ENCODE measurements at places on chromosomes 5 and 9.

DNA sequence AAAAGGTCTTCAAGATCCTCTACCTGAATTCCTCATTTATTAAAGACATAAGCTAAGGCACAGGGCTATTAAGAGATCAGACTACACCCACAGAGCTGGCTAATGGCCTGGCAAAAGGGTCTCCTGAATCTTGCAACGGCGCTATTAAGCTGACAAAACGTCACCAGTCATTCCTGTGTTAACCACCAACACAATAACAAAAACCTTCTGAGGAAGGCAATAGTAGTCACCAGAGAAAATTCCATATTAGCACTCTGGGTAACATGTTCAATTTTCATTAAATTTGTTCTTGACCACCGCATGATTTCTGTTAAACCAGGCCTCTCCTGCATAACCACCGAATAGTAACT, 77.0 kb downstream of the GNAQ start:
- DNase-seq = no peak

DNA sequence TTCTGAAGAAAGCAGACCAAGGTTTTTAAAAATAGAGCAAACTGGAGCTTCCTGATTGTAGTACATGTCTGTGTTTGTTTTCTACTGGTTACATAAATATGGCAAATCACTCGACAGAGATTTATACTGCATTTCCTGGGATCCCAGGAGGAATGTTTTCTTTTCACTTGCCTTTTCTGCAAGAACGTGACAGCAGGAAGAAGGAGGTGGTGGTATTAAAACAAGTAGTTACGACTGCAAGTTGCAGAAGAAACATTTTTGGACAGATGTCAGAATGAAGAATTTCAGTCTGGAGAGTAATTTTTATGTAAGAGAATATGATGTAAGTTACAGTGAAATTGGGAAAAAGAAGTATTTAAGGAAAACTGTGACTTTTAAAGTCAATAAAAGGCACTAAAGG, 253.7 kb upstream of the NFIL3 start:
- no peak for DNase-seq

GRCh38 chr5:143781993-143782520, 29.9 kb upstream of the HMHB1 start:
- DNase-seq = no peak

- no peak for DNase-seq
Measured at GRCh38 chr5:96014395-96014794, 52.7 kb upstream of the ELL2 start.

DNA sequence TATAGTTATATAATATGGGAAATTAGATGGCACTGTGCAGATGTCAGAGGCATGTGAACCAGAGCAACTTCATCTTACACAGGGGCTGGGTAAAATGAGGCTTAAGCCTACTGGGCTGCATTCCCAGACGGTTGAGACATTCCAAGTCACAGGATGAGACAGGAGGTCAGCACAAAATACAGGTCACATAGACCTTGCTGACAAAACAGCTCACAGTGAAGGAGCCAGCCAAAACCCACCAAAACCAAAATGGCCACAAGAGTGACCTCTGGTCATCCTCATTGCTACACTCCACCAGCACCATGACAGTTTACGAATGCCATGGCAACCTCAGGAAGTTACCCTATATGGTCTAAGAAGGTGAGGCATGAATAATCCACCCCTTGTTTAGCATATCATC, 479.4 kb downstream of the TLR4 start:
- DNase-seq = no peak

- DNase-seq = no peak
Measured at GRCh38 chr9:109953813-109954497, 174.0 kb downstream of the PALM2AKAP2 start.

DNA sequence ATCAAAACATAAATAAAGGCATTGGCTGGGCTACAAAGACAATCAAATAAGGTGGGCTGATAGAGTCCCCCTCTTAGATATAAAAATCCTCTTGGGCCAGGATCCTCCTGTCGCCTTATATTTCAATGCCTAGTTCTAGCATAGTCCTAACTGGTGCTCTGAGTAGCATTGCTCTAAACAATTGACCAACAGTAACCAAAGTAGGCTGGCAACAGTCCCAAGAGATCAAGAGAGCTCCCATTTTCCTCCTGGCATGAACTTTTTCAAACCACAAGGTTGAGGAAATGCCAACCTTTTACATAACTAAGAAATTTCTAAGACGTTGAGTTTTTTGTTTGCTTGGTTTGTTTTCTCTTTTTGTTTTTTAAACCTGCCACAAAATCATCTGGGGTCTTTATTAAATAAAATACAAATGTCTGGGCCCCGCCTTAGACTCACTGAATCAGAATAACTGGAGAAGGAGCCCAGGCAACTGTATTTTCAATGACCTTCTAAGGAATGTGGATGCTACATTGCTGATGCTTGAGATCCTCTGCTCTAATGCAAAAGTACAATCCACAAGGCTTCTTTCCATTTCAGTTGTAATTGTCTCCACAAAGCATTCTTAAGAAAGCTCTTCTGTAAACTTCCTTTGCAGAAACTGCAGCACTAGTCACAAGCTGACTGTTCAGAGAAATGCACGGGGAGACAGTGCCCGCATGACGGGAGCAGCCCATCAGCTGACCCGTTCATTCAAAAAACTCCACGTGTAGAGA, 2.9 kb downstream of the SLC45A2 start:
- DNase-seq = no peak

GRCh38 chr5:36733183-36733582, 126.8 kb downstream of the SLC1A3 start:
- no peak for DNase-seq

GRCh38 chr5:53068291-53068836, 41.2 kb downstream of the MOCS2 start:
- no peak for DNase-seq

DNA sequence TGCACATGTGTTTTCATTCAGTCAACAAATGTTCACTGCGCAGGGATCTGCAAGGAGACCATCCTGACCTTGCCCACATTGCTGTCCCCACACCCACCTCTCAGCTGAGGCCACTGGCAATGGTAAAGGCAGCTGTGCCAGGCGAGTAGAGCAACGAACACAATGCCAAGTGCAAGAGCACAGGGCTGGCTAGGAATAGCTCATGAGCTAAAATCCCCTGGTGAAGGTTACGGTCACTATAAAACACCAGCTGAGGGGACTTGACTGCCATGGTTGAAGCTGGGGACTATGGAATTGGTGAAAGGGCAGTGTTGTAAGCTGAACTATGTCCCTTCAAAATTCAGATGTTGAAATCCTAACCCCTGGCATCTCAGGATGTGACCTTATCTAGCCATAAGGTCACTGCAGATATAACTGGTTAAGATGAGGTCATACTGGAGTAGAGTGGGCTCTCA, 96.1 kb downstream of the OTULIN start:
- DNase-seq = no peak

DNA sequence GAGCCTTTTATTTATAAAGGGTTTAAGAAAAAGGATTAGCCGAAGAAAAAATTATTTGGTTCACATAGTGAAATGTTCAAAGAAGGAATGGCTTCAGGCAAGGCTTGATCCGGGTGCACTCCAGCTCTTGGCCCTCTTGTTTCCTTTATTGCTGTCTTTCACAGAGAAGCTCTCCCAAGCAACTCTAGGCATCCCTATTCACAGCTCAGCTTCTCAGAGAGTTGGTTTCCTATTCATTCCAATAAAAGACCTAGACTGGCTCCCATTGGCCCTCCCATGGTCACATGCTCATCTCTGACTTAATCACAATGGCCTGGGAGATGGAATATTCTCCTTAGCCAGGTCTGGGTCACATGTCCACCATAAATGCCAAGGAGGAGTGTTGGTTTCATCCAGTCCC, 9.4 kb upstream of the FGFR4 start:
- no peak for DNase-seq

- DNase-seq = no peak
Measured at GRCh38 chr9:126126807-126127206, 199.8 kb upstream of the MVB12B start.

- no peak for DNase-seq
Measured at GRCh38 chr5:33143405-33144123, 297.2 kb upstream of the TARS1 start.

GRCh38 chr5:89315286-89316100, 432.5 kb upstream of the MEF2C start:
- DNase-seq = no peak

- DNase-seq = peak; percentile 81
Measured at GRCh38 chr5:172114875-172115422, 73.1 kb downstream of the STK10 start.

- DNase-seq = no peak
Measured at GRCh38 chr9:128323212-128323730, 632 bp downstream of the COQ4 start.

DNA sequence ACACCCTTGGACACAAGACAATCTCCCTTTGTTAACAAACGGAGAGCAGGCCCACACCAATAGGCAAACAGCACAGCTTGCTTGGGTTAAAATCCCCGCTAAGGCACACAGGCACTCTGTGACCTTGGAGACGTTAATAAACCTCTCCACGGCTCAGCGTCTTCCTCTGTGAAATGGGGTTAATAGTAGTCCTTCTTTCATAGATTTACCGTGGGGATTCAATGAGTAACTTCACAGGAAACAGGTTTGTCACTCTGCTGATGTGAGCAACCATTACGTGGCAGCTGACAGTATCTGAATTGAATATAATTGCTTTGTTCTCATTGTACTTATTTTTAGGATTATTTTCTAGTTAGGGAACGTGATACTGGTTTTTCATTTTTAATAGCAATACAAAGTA, 65.2 kb upstream of the ADRA1B start:
- DNase-seq = no peak

- DNase-seq = no peak
Measured at GRCh38 chr5:7794311-7794710, 56.6 kb downstream of the CFAP90 start.

- DNase-seq = no peak
Measured at GRCh38 chr5:42989190-42989589, 50.9 kb downstream of the ANXA2R start.

DNA sequence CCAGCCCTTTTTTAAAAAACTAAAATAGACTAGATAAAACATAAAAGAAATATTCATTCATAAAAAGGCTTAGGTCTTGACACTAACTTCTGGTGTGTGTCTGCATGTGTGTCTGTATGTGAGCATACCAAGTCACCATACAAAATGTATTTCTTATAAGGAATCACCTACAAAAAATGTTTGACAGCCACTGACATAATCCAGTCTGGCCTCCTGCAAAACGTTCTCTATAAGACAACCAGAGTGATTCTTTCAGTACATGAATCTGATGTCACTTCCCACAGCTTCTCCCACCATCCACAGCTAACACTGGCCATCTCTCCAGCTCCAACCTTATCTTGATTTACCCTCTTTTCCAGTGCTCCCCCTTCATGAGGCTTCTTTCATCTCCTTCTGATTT, 192.3 kb downstream of the TLE1 start:
- no peak for DNase-seq

- DNase-seq = no peak
Measured at GRCh38 chr9:68427216-68427977, 71.0 kb downstream of the PGM5 start.

DNA sequence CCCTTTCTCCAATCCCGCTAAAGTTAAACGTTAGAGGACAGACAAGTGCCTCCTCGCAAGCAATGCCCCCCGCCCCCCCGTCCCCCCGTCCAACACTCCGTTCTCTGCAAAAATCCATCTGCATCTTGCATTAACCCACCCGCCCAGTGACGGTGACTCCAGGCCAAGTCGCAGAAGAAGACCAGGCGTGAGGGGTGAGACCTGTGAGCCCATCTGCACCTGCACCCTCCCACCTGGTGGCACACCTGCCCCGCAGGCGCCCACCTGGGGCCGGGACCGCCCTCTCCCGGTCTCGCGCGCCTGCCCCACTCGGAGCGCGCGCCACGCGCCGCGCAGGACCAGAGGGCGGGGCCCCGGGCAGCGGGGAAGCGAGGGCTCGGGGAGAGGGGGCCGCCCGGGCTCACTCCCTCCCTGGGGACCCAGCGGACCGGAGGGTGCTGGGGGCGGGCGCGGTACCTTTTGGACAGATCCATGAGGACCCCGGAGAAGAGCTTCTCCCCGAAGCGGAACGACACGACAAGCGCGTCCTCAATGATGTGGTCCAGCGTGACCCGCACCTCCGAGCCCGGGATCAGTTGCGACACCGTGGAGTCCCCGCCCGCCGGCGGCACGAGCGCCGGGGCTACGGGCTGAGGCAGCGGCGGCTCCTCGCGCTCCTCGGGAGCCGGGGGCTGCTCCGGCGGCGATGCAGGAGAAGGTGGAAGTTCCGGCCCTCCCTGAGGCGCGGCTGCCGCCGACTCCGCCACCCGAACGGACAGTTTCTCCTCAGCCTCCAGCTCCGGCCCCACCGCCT, 705 bp downstream of the PWWP2A start:
- DNase-seq = peak; percentile 20

DNA sequence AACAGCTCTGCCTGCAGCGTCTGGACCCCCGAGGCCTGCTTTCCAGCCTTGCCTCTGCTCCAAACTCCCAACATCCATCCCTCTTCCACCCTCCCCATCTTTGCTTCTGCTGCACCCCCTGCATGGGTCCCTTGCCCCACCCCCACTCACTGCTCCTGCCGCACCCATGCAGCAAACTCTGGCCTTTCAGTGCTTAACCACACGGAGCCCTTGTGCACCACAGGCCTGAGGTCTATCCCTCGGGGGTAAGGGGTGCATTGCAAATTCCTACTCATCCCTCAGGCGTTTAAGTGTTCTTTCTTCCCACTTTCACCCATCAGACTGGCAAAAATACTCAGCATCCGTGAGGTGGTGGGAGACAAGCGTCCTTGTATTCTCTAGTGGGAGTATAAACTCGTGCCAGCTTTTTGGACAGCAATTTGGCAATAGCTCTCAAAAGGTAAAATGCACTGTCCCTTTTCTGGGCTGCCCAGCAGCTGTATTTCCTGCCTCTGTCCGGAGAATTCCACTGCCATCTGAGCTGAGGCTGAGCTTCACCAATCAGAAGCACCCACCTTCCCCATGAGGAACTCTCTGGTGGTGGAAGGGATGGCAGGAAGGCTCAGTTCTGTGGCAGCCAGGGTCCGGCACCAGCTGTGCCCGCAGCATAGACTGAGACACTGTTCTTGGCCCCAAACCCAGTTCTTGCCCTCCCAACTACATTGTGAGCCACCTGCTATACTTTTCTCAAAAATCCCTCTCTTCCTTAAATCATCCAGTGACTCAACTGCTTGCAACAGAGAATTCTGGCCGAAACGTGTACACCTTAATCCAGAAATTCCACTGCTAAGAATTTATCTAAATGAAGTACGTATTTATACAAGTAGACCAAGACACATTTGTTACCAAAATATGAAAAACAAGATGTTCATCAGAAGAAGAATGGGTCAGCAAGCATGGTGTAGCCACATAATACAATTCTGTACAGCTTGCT, 15.0 kb downstream of the PSMB7 start:
- no peak for DNase-seq

DNA sequence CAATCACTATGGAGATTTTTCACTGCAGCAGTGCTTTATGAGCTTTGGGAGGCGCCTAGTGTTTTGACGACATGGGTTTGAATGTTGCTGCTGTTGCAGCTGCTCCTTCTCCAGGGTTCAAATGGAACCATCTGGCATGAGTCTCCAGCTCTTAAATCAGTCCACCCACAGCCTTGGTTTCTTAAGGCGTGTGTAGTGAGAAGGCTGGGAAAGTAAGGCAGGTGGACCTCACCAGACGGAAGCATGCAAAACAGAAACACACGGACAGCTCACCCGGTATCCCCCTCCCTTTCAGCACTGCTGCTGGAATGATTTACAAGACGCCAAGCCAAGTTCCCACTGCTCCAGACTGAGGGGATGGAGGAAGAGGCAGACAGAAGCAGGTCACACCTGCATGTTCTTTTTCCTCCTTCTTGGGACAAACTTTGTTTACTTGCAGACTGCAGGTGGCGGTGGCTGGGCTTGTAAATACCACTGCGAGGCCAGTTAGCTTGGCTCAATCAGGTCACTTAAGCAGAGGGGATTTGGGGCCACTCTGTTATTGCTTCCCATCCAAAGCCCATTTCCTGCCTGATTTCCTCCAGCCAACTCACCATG, 47.4 kb downstream of the ADAM19 start:
- DNase-seq = no peak

GRCh38 chr5:52356311-52356918, 431.3 kb upstream of the ITGA1 start:
- no peak for DNase-seq

Data from stimulated activated CD4-positive, alpha-beta T cell treated with anti-CD3 and anti-CD28 coated beads, Interleukin-4, amount 100 ng/mL, for 48 hours (primary cell).